ENCODE measurements at places on chromosomes 7 and 10.

DNA sequence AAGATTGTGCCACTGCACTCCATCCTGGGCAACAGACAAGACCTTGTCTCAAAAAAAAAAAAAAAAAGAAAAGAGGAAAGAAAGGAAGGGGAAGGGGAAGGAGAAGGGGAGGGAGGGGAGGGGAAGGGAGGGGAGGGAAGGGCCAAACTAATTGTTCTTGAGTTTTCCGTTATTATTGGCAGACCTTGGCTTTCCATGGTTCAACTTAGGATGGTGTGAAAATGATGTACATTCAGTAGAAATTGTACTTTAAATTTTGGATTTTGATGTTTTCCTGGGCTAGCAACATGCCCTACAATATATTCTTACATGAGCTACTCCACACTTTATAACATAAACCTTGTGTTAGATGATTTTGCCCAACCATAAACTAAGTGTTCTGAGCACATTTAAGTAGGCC, 1.2 kb upstream of the TMEM72 start:
- no peak for DNase-seq

- no peak for DNase-seq
Observed at GRCh38 chr10:104109908-104110662, 11.9 kb upstream of the SFR1 start.

DNA sequence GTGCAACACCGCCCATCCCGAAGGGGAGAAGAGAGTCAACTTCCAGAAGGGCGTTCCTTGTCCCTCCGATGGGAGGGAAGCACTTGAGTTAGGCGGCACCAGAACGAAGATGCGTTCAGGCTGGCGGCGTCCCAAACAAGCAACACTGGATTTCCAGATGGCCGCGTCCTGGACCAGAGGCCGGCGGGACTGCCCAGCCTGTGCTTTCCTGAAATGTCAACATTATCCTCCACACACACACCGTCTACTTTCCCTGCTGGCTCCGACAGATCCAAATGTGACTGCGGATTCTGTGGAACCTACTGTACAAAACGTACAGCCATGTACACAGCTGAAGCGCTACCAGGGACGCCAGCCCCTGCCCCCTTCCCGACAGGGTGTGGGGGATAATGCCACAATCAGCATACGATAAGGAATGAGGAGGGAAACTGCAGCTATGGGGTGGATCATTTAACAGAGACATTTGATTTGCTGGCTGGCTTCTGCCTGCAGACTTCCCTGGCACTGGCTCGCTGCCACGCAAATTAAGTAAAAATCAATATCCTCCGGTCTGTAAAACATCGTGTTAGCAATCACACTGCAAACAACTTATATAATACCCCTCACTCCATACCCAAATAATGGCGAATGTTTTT, 82.1 kb downstream of the ZRANB1 start:
- DNase-seq = peak; percentile 80

- DNase-seq = no peak
Observed at GRCh38 chr7:49321843-49322242, 397.5 kb downstream of the CDC14C start.

DNA sequence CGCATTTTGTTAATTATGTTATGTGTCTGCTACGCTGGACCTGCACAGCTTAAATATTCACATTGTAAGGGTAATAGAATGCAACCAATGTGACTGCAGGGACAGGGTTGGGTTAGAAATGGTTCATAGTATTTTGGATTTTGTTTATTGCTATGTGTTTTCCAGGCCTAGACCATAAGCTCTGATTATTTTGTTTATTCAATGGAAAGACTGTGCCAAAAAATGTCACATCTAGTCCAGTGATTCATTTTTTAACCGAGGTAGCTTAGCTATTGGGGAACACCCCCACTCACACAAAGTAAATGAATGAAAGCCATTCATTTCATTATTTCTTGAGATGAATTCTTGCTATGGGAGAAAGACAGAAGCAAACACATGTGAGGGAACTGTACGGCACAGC, 516.5 kb upstream of the ANKRD30A start:
- DNase-seq = no peak

DNA sequence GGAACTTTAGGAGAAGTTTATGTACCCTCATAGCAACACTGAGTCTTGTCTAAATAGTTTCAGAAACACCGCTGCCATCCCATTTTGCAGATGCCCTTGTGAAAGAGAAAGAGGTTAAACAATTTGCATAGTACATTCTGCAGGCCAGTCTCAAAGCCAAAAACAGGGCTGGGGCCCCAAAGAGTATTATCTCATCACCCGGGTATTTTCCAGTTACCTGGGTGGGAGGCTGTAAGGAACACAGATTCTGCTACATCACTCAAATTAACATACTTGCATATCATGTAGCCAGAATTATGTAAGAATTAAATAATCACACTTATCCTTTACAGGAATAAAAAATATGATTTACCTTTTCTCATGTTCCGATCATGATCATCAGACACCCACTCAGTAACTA, 3.1 kb upstream of the FAM171A1 start:
- no peak for DNase-seq

DNA sequence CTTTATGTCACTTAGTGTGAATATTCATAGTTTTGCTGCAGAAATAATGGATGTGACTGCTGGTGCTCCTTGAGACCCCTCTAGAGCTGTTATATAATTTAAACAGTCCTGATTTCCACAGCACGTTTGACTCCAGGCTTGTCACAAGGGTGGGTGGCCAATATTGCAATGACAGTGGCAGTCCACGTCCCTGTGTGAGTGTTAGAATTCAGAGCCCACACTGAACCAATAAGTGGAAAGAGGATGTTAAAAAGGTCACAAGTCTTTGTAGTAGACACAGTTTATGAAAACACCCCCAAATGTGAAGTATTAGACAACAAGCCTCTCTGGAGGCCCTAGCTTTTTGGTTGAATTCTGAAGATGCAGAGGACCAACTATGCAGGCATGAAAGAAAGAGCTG, 2.0 kb downstream of the PPP1R17 start:
- no peak for DNase-seq

DNA sequence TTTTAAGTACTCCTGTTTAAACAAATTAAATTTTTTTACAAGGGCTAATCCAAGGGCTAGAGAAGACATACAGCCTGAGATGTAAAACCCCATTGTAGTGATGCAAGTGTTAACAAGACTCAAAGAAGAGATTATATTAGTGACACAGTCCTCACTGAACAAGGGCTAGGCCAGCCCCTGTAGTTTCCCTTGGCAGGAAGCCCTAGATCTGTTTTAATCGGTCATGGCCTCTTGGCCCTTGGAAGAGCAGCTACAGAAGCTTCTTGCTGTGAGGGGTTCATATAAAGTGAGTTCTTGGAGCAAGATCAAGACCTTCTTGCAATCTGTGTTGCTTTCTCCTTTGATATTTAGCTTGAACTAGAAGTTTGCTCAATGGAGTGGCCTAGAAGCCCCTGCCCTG, 1339.4 kb downstream of the XPNPEP1 start:
- no peak for DNase-seq

DNA sequence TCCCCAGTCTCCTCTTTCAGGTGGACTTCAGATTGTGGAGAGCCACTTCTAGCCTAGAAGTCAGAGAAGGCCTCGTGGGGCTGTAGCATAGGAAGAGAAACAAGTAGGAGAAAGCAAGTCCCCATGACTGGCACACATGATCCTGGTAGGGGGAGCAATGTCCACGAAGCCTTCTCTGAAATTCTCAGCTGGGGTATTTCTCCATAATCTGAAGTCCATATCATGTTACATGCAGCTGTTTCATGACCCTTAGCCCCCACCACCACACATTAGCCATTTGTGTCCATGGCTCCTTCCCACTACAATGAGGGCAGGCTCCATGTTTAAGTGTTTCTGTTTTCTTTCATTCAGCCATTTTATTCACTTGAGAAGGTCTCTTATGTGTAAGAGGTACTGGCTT, 43.2 kb downstream of the LAMB4 start:
- no peak for DNase-seq

GRCh38 chr7:118184565-118184940, 589 bp downstream of the LSM8 start:
- no peak for DNase-seq

- no peak for DNase-seq
Observed at GRCh38 chr7:36895192-36895591, 170.9 kb upstream of the AOAH start.

GRCh38 chr7:120180221-120180620, 92.8 kb upstream of the KCND2 start:
- DNase-seq = no peak

GRCh38 chr7:8413600-8413999, 19.8 kb upstream of the NXPH1 start:
- no peak for DNase-seq

- DNase-seq = no peak
Observed at GRCh38 chr10:48215486-48216203, 58.9 kb downstream of the FRMPD2 start.
